ENCODE measurements at places on chromosomes 6 and 20.

DNA sequence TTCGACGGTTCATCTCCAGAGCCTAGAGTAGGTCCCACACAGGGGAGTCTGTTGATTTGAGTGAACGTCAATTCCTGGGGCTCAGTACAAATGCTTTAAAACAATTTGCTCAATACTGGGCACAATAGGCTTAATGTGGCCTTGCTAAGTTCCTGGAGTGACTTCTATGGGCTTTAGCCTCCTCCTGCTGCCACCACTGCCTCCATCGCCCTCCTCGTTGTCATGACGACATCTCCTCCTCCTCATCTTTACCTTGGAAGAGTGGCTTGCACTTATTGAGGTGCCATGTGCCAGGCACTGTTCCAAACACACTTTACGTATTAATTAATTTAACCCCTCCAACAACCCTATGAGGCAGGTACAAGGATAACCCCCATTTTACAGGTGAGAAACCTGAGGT is 11.8 kb upstream of the ZMYND8 start:
- H3K27ac ChIP-seq = no peak overlapping the region
- no peaks in the 10 kb centered on the region for H3K36me3 ChIP-seq
- H3K27me3 ChIP-seq = no peaks in the 10 kb centered on the region
- no peaks in the 10 kb centered on the region for H3K4me1 ChIP-seq
- DNase-seq = no peak

DNA sequence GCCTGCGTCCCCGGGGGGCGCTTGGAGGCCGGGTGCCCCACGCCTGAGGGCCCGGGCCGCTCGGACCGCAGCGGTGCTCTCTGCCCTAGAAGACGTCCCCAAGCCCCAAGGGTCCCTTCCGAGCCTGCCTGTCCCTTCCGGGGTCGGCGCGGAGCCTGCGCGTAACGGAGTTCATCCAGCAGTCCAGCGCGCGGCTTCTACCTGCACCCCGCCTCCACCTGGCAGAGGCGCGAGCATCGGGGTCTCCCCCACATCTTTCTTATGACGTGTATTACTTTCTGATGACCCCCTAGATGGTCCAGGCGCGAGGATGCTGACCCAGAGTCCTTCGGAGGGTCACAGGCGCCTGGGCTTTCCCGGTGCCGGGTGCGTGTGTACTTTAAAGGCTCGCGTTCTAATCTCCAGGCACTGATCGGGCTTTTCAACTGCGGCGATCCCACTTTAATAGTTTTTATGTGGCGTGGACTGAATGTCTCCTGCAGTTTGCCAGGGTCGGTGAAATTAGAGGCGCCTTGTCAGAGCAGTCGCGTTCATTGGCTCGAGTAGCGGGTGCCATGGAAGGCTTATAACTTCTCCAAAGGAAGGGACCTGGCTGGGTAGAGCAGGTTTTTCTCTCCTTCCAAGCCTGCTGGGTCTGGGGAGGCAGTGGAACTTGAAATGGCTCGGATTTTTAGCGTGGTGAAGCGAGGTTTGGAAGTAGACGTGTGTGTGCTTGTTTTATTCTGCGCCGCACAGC is 912 bp downstream of the EYA4 start:
- no peak for DNase-seq
- peaks cover 56% of the 10 kb centered on the region for H3K27me3 ChIP-seq
- no peaks in the 10 kb centered on the region for H3K36me3 ChIP-seq
- H3K27ac ChIP-seq = peak overlapping the region; percentile 27

- DNase-seq = no peak
- H3K4me3 ChIP-seq = no peak overlapping the region
- H3K4me1 ChIP-seq = no peaks in the 10 kb centered on the region
- H3K27me3 ChIP-seq = no peaks in the 10 kb centered on the region
These were observed 12.9 kb upstream of the FOXA2 start for GRCh38 chr20:22597303-22597702.

DNA sequence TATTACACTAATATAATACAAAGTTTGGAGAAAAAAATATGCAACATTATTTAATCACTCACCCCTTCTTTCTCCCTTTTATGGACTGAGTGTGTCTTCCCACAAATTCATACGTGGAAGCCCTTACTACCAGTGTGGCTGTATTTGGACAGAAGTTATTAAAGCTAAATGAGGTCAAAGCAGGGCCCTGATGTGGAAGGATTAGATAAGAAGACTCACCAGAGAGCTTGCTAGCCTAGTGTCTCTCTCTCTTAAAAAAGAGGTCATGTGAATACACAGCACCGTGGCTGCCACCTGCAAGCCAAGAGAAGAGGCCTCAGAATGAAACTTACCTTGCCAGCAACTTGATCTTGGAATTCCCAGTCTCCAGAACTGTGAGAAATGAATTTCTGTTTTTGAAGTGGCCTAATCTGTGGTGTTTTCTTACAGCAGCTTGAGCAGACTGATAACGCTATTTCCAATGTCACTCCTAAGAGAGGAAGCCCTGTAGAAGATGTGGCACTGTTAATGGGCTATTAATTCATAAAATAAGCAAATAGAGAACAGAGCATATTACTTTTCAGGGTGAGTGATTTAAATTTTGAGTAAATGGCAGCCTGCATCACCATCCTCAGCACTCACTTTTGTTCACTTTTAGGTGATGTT is 233.4 kb downstream of the TBC1D7 start:
- DNase-seq = no peak
- no peaks in the 10 kb centered on the region for H3K36me3 ChIP-seq
- H3K4me3 ChIP-seq = no peak overlapping the region
- H3K27ac ChIP-seq = no peak overlapping the region
- no peaks in the 10 kb centered on the region for H3K4me1 ChIP-seq

GRCh38 chr6:154878871-154879491 is 116.1 kb upstream of the TIAM2 start:
- no peaks in the 10 kb centered on the region for H3K36me3 ChIP-seq
- H3K27me3 ChIP-seq = no peaks in the 10 kb centered on the region
- H3K4me3 ChIP-seq = no peak overlapping the region
- no peaks in the 10 kb centered on the region for H3K4me1 ChIP-seq
- no peak overlapping the region for H3K27ac ChIP-seq
- DNase-seq = no peak

- peaks cover 80% of the 10 kb centered on the region for H3K36me3 ChIP-seq
- no peak for DNase-seq
- no peak overlapping the region for H3K27ac ChIP-seq
- H3K27me3 ChIP-seq = no peaks in the 10 kb centered on the region
- H3K4me3 ChIP-seq = no peak overlapping the region
These were observed 48.8 kb downstream of the TM9SF4 start for GRCh38 chr20:32158351-32158750.

DNA sequence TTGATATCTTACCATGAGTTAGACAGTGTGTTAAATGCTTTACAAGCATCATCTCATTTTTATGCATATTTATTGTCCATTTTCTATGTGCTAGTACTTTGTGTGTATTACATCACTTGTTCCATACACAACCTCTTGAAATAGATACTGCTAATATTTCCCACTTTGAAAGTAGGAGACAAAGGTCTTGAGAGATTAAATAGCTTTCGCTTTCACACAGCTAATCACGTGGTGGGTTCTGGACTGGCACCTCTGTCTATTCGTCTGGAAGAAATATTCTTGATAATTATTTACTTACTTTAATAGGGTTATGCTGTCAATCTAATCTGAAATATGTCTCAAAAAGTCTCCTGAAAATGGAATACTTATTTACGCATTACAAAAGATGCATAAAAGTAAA is 30.2 kb downstream of the EPHA7 start:
- no peak overlapping the region for H3K27ac ChIP-seq
- H3K4me3 ChIP-seq = no peak overlapping the region
- H3K36me3 ChIP-seq = no peaks in the 10 kb centered on the region
- no peak for DNase-seq
- no peaks in the 10 kb centered on the region for H3K27me3 ChIP-seq

- H3K27me3 ChIP-seq = no peaks in the 10 kb centered on the region
- DNase-seq = no peak
- H3K36me3 ChIP-seq = no peaks in the 10 kb centered on the region
- no peak overlapping the region for H3K27ac ChIP-seq
- no peak overlapping the region for H3K4me3 ChIP-seq
- peaks cover 5% of the 10 kb centered on the region for H3K4me1 ChIP-seq
These were observed 161.0 kb downstream of the NFATC2 start for GRCh38 chr20:51381557-51381956.

DNA sequence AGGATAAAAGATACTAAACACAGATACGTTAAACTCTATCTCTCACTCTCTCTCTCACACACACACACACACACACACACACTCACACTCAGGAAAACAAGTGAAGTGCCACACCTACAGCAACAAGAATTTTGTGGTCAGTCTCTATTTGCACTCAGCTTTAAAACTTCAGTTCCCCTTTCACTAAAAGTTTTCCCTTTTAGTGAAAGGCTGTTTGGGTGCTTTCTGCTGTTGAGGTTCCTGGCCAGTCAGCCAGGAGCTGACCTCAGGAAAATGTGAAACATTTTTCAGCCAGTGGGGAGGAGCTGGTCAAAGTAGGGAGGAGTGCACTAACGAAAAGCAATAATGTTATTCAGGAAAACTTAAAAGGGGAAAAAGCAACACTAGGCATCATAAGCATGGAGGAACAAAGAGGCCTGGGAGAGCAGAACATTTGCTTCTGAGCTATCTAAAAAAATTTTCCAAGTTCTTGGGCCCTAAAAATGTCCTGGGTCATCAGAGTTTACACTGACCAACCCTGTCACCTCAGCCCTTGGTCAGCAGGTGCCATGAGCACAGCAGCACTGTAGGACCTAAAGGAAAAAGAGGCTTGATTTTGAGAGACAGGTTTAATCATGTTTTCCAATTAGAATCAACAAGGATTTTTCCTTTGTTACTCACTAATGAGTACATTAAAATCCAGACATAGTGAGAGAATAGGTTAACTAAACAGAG is 30.7 kb upstream of the NT5E start:
- no peak for DNase-seq
- H3K4me1 ChIP-seq = no peaks in the 10 kb centered on the region
- H3K36me3 ChIP-seq = no peaks in the 10 kb centered on the region
- no peaks in the 10 kb centered on the region for H3K27me3 ChIP-seq

GRCh38 chr6:136070815-136071214 is 179.3 kb downstream of the MTFR2 start:
- no peak overlapping the region for H3K4me3 ChIP-seq
- no peak overlapping the region for H3K27ac ChIP-seq
- no peaks in the 10 kb centered on the region for H3K4me1 ChIP-seq
- no peaks in the 10 kb centered on the region for H3K27me3 ChIP-seq

DNA sequence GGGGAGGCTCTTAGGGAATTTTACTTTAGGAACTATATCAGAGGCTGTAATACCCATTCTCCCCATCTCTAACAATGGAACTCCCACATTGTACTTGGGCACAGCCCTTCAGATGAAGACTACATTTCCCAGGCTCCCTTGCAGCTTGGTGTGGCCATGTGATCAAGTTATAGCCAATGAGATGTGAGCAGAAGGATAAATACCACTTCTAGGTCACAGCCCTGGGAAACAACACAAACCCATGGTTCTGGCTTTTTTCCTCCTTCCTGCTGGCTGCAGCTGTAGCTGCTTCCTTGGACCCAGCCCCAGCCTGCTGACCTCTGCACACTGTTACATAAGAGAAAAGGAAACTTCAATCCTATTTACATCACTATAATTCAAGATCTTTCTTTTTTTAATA is 445.9 kb upstream of the JARID2 start:
- no peak overlapping the region for H3K27ac ChIP-seq
- H3K4me1 ChIP-seq = peaks cover 36% of the 10 kb centered on the region
- H3K36me3 ChIP-seq = no peaks in the 10 kb centered on the region
- no peak overlapping the region for H3K4me3 ChIP-seq
- no peak for DNase-seq

GRCh38 chr6:126812651-126813050 is 305.8 kb upstream of the RSPO3 start:
- no peak for DNase-seq
- H3K27ac ChIP-seq = no peak overlapping the region
- no peaks in the 10 kb centered on the region for H3K4me1 ChIP-seq
- no peaks in the 10 kb centered on the region for H3K36me3 ChIP-seq

DNA sequence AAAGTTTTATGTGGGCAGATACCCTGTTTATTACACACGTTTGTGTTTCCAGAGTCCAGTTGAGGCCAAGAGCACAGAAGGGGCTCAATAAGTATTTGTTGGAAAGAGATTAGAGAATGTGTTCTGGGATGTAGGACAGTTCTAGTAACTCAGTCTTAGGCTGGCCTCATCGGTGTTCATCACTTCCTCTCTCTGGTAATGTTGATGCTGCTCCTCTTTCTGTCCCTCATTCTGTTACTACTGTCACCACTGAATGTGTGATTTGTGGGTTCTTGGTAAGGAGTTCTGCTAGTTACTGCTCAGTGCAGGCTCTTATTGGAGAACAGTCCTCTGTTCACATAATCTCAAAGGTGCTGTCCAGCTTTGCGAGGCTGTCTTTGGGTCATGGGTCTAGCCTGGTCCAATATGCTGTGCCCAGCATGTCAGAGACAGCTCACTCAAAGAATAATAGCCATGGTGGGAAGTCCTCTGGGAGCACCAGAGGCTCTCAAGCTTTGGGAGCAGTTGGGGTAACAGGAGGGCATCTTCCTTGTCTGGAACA is 1.3 kb downstream of the RFPL4B start:
- H3K27me3 ChIP-seq = no peaks in the 10 kb centered on the region
- no peak overlapping the region for H3K27ac ChIP-seq
- H3K4me1 ChIP-seq = no peaks in the 10 kb centered on the region
- DNase-seq = no peak
- no peak overlapping the region for H3K4me3 ChIP-seq

DNA sequence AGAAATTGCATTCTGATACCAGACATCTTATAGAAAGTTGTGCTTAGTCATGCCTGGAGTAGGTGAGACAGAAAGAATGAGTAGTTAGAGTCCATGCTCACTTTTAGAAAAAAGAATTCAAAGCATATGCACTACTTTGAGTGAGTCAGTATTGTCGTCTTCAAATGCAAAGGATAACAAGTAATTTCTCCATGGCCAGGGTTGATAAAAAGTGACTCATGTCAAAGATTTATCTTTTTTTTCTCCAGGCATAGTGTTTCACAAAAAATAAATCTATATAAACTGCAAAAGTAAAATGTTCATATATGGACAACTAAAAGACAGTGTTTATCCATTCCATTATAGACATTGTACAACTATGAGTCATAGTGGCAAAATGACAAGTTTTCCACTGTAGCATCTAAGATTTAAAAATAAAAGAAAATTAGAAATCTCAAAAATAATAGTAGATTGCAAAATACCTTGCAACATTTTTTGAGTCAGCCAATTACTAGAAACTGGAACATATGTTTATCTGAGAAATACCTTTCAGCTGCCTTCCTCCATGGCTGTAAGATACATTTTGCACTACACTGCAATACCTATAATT is 329.6 kb downstream of the GRIK2 start:
- no peak for DNase-seq
- H3K4me1 ChIP-seq = no peaks in the 10 kb centered on the region
- no peak overlapping the region for H3K4me3 ChIP-seq
- H3K27me3 ChIP-seq = no peaks in the 10 kb centered on the region
- no peak overlapping the region for H3K27ac ChIP-seq
